ENCODE measurements at places on chromosomes 6 and 20.

DNA sequence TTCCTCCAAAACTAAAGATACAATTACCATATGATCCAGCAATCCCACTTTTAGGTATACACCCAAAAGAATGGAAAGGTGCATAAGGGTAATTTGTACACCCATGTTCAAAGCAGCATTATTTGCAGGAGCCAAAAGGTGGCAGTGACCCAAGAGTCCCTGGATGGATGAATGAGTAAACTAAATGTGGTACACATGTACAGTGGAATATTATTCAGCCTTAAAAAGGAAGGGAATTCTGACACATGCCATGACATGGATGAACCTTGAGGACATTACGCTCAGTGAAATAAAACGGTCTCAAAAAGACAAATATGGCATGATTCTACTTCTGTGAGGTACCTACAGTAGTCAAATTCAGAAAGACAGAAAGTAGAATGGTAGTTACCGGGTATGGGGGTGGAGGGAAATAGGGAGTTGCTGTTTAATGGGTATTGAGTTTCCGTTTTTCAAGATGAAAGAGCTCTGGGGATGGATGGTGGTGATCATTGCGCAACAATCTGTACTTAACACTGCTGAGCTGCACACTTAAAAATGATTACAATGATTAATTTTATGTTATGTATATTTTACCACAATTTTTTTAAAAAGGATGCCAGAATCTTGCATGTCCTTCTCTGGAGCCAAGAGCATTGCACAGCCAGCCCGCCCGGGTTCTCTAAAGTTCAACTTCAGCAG is 518.9 kb upstream of the JARID2 start:
- DNase-seq = no peak

GRCh38 chr20:23870461-23870860 is 9.1 kb downstream of the CST5 start:
- DNase-seq = no peak

DNA sequence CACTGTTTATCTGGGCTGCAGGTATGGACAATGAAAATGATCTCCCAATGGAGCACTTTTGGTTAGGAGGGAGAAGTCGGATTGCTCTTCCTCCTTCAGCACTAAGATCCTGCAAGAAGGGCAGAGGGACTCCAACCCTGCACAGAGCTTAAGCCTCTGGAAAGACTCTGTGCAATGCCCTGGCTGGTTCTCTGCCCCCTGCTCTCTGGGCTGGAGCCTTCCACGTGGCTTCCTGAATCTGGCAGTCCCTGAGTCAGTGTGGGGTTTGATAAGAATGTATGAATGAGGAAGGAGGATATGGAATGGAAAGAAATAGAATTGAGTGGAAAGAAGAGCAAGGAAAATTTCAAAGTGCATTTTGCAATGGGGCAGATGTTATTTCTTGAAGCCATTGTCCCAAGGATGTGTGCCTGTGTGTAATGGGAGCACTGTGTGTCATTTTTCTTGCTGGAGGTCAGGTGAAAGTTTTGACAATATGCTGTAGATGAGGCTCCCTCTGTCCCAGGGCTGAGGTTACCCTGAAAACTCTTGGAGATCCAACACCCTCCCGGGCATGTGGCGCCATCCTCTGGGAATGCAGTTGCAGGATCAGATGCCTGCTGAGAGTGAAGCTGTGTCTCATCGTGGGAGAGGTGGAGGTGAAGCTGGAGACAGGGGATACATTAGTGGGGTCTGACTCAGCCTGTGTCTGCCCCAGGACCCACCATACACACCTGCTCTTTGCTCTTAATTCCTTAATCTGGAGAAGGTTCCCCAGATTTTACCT is 16.3 kb upstream of the CST9L start:
- DNase-seq = no peak

DNA sequence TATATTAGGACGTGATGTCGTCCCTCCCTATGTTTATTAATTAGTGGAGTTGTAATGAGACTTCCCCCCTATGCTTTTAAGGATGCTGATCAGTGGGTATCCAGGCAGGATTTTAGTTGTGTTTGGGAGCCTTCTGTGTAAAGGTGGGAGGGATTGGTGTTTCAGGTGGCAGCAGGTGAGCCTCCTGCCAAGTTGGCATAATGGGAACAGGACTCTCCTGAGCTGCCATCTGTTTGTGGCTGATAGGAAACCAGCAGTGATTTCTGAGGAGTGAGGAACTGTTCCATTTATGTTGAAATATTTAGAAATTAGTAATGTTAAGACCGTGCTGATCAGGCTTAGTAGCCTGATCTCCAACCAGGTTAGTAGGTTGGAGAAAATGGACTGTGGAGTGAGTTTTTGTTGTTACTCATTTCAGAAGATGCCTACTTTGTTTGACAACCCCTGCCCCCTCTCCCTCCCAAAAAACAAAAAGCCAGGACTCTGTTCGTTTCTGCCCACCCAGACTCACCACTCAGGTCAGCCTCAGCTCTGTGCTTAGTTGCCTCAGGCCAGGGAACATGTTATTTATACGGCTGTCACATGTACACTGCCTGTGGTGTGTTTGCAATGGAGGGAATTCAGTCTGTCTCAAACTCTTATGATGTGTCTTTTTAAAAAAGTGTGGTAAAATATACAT is 55.4 kb upstream of the TULP4 start:
- DNase-seq = no peak

GRCh38 chr6:107770541-107770940 is 53.6 kb downstream of the SCML4 start:
- no peak for DNase-seq

DNA sequence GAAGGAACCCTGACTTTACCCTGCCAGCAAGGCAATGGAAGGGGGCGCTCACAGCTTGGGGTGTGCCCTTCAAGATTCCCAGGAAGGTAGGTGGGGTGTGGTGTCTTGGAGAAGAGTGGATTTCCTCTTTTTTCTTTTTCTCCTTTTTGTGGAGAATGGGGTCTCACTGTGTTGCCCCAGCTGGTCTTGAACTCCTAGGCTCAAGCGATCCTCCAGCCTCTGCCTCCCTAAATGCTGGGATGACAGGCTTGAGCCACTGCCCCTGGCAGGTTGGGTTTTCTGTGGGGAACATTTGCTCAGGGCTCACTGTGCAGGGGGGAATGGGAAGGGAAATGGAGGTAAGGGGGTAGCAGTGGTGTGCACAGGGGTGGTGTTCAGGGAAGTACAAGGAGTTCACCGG is 4.0 kb upstream of the ZNF341 start:
- no peak for DNase-seq

DNA sequence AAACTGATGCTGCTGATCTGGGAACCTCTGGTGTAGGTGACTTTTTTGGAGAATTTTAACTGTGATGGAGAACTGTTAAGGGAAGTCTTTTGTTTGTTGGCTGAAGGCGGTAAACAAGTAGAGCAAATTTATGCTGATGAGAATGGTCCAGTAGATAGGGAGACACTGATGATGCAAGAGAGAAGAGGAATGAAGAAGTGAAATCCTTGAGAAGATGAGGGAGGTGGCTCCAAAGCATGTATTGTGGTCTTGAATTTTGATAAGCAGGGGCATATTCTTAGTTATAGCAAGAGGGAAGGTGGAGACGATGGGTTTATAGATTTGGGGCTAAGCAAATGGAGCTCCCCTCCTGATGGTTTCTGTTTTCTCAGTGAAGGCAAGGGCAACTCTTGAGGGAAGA is 22.0 kb downstream of the MAPK14 start:
- DNase-seq = no peak

- no peak for DNase-seq
Observed at GRCh38 chr6:225907-226306, 66.4 kb upstream of the DUSP22 start.

- DNase-seq = no peak
Observed at GRCh38 chr6:45472382-45472781, 94.6 kb upstream of the SUPT3H start.

- no peak for DNase-seq
Observed at GRCh38 chr6:117231466-117231865, 33.9 kb upstream of the VGLL2 start.

DNA sequence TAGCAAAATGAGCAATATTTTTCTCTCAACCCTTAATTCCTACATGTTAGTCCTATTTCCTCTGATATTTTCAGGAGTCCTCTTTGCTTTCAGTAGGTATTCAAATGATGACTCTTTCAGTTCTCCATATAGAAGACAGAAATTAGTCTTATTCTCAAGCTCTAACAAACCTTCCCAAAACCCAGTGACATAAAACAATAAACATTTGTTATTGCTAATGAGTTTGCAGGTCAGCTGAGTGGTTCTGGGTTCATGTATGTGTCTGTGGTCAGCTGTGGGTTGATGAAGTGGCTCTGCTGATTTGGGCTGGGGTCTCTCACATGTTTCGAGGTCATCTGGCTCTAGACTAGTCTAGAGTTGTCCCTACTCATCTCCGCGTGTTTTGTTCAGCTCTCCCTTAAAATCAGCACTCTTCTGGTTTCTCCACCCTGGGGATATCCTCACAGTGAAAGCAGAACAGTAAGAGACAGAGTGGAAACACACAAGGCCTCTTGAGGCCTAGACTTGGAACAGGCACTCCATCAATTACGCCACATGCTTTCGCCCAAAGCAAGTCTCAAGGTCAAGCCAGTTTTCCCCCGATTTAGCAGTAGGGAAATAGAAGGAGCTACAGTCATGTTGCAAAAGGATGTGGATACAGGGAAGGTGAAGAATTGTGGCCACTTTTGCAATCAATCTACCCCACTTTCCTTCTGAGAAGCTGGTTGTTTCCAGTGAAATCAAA is 273.0 kb downstream of the PLCB1 start:
- no peak for DNase-seq

DNA sequence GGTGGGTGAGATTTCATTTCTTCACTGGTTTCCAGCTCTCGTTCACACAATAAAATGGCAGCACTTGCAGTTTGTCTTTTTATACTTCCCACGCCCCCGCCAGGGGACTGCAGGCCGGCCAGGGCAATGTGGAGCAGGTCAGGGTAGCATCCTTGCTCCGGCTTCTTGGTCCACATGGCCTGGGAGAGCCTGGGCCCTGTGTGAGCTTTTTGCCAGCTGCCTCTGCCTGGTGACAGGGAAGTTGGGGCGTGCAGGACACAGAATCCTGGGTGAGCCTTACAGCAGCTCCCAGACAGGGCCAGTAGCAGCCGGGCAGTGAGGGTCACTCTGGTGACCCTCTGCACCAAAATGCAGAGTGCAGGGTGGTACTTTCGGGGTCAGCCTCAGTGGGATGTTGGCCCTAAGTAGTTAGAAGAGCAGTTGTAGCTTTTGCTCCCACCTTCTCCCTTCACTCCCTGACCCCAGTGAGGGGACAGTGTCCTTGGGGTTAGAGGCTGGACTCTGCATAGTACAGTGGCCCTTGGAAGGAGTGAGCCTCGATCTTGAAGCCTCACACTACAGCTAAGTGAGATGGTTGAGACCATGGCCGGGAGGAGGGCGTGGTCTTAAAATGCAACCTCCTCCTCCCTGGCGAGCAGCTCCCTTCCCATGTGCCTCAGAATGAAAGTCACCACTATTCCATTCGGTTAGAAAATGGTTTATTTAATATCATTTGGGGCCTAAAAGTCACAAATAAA is 23.8 kb downstream of the PYGB start:
- DNase-seq = no peak

- no peak for DNase-seq
Observed at GRCh38 chr6:142183351-142183750, 36.3 kb downstream of the VTA1 start.

GRCh38 chr6:90406142-90406794 is 109.6 kb upstream of the BACH2 start:
- no peak for DNase-seq

- no peak for DNase-seq
Observed at GRCh38 chr6:85574932-85575598, 18.6 kb downstream of the SNX14 start.

DNA sequence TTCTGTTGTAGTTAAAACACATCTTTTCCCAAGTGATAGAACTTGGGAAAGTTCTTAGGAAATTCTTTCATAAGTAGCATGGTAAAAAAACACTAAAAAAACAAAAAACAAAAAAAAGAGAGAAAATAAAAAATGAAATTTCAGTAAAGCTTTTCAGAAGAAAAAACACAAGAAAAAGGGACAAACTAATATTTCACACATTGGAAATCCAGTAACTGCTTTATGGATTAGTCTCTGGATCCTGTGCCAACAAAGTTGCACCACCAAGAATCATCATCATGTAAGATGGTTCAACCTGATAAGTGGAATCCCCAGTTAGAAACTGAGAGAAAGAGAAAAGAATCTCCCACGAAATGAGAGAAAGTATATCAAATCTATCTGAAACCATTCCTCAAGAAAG is 144.2 kb downstream of the GMDS start:
- no peak for DNase-seq

DNA sequence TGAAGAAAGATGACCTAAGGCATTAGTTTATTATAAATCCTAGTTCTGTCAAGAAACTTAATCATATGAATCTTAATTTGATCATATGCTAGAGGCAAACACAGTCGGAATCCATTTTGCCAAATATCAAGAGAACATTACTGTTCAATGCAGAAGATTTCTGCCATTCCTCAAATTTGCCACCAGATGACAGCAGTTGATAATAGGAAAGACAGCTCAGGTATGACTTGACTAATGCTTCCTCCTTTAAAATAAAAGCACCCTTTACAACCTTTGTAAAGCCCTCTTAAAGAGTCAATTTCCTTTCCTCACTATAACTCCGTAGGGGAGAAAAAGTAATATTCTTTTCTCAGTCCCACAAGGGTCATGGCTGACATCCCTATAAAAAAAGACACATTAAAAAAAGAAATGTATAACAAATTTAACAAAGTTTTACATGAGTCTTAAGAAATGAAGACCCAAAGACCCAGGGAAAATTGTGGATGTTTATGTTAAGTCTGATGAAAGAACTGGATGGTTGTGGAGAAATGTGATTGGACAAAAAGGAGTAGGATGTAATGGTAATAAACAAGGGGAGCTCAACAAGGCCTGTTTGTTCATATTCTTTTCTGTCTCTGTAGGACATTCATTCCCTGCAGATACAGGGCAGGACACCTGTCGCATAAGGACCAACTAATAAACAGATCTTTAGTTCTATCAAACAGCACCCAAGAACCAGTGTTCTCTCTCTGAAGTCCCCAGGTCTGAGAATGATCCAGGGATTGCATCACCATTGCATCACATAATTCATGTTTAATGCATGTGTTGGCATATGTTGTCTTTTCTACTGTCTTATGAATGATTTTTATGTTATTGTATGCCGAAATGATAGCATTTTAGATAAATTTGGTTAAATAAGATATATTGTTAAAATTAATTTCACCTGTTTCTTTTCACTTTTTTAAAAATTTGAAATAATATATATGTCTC is 23.0 kb upstream of the IL17A start:
- DNase-seq = no peak

GRCh38 chr6:54266400-54266923 is 41.8 kb upstream of the TINAG start:
- no peak for DNase-seq

- DNase-seq = no peak
Observed at GRCh38 chr6:56043076-56043475, 167.7 kb upstream of the BMP5 start.

- no peak for DNase-seq
Observed at GRCh38 chr6:3432416-3432815, 24.4 kb downstream of the SLC22A23 start.

All from T1000 (cell line).